ENCODE measurements at places on chromosomes 1 and 21. TPM values are rescaled to one million over a fixed set of nuclear protein-coding genes. Genes with fewer than 3 reads are reported as not detected.

GRCh38 chr1:33874636-33875035 lies 10.8 kb downstream of the HMGB4 start:
- no peak for DNase-seq
- H3K4me3 ChIP-seq, result no peak overlapping the region
- H3K36me3 ChIP-seq, result no peaks in the 10 kb centered on the region
- H3K27me3 ChIP-seq, result no peaks in the 10 kb centered on the region
- H3K4me1 ChIP-seq, result no peaks in the 10 kb centered on the region

DNA sequence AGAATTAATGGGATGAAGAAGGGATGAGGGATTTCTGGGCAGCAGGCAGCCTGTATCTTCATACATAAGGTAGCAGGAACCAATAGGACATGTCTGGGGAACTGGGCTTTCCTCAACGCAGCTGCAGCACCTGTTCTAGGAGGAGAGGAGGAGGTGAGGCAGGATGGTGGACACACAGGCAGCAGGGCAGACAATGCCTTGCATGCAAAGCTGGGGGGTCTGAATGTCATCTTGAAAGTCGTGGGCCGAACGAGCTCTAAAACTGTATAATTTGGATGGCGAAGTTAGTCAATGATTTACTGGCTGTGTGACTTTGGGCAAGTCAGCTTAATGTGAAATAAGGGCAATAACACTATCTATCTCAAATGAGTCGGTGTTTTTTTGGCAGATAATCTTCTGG lies 124.4 kb downstream of the BEND5 start:
- H3K27me3 ChIP-seq, result no peaks in the 10 kb centered on the region
- no peak overlapping the region for H3K27ac ChIP-seq
- DNase-seq, result no peak
- H3K4me3 ChIP-seq, result no peak overlapping the region
- H3K4me1 ChIP-seq, result no peaks in the 10 kb centered on the region
- H3K36me3 ChIP-seq, result no peaks in the 10 kb centered on the region

Gene ACTN2
- total RNA-seq, result 2.3 TPM

DNA sequence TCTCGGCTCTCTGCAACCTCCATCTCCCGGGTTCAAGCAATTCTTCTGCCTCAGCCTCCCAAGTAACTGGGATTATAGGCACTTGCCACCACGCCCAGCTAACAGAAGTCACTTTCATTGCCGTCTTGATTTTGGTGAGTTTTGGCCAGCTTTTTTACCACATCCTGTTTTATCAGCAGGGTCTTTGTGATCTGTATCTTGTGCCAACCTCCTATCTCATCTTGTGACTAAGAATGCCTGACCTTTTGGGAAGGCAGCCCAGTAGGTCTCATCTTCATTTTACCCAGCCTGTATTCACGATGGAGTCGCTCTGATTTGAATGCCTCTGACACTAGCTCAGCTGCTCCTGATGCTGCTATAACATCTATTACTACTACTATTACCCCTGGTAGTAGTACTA lies 46.8 kb upstream of the BARHL2 start:
- DNase-seq, result no peak
- peaks cover 2% of the 10 kb centered on the region for H3K4me1 ChIP-seq
- no peak overlapping the region for H3K27ac ChIP-seq
- no peaks in the 10 kb centered on the region for H3K36me3 ChIP-seq

GRCh38 chr1:28893403-28894102 lies 20.8 kb upstream of the EPB41 start:
- no peaks in the 10 kb centered on the region for H3K4me1 ChIP-seq
- no peaks in the 10 kb centered on the region for H3K36me3 ChIP-seq
- peak overlapping the region; percentile 45 for H3K4me3 ChIP-seq
- DNase-seq, result peak; percentile 64
- no peaks in the 10 kb centered on the region for H3K27me3 ChIP-seq
- H3K27ac ChIP-seq, result no peak overlapping the region

GRCh38 chr1:95221306-95221705 lies 12.7 kb upstream of the RWDD3 start:
- no peak overlapping the region for H3K27ac ChIP-seq
- no peaks in the 10 kb centered on the region for H3K4me1 ChIP-seq
- H3K4me3 ChIP-seq, result no peak overlapping the region
- peak; percentile 31 for DNase-seq
- H3K36me3 ChIP-seq, result peaks cover 7% of the 10 kb centered on the region
- H3K27me3 ChIP-seq, result no peaks in the 10 kb centered on the region

- H3K27ac ChIP-seq, result no peak overlapping the region
- no peak overlapping the region for H3K4me3 ChIP-seq
- no peaks in the 10 kb centered on the region for H3K36me3 ChIP-seq
- H3K4me1 ChIP-seq, result peaks cover 12% of the 10 kb centered on the region
- no peak for DNase-seq
Measured at GRCh38 chr1:91011726-91012125, 10.1 kb downstream of the ZNF644 start.

Gene TAF1A
- 14.8 TPM for total RNA-seq
